Brain microvascular endothelial cell (primary cell): ENCODE measurements at places on chromosomes 7 and 10.
A peak's percentile ranks its signal among the peaks of the same experiment; 100 is the strongest.

- peak; percentile 48 for DNase-seq
Measured at GRCh38 chr10:101779544-101780186, 3.6 kb downstream of the NPM3 start.

- DNase-seq = peak; percentile 75
Measured at GRCh38 chr10:71998840-71999194, 34.6 kb downstream of the CHST3 start.

DNA sequence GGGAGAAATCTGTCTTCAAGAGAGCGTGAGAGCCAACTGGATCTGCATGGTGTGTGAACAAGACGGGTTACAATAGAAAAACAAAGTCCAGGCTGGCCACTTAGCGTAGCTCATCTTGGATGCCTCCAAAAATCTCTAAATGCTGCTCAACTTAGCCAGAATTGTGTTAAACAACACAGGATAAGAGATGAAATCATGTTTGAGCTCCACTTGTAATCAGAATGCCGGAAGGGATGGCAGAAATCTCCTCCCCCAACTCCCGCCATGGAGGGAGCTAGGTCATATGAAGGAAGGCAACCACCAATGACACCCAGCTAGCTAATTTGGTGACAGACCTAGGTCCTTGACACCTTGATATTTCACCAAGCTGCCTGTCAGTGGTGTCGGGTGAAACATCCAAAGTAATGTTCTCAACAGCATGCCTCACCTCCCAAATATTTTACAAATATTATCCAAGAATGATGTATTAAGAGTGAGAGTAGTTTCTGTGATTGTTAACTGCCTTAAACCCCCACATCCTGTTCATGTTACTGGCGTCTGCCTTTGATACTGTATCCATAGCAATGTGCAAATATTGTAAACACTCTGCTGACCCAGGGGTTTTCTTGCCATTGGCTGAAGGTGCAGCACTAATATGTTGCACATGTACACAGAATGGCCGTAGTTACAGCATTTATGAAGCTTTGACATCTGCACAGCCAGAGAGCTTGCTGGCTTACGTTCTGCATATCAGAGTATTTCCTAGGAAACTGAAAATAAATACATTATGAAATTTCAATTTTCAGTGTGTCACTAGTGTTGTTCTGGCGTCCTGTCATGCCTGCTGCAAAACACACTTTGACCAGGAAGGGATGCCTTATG lies 25.8 kb downstream of the TMEM254 start:
- DNase-seq = peak; percentile 74

DNA sequence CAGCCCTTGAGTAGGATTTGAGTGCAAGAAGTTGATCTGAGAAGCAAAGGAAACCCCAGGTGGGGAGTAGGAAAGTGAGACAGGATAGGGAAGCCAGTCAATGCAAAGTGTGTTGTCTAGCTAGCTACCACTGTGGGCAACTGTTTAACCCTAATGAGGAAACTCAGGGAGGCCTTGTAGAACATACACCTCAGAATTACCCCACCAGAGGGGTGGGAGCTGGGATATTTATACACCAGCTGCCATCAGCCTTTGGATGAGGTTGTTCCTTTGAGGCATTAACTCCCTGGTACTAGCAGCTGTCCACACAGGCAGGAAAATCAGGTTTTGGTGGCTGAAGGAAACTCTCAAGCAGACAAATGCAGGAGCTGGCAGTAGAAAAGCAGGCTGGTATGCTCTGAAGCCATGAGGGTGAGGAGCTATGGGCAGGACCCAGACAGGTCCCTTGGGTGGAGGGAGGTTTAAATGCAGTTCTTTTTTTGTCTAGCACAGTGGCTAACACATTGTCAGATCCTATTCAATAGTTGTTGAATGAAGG lies 60.1 kb upstream of the ARID5B start:
- no peak for DNase-seq

DNA sequence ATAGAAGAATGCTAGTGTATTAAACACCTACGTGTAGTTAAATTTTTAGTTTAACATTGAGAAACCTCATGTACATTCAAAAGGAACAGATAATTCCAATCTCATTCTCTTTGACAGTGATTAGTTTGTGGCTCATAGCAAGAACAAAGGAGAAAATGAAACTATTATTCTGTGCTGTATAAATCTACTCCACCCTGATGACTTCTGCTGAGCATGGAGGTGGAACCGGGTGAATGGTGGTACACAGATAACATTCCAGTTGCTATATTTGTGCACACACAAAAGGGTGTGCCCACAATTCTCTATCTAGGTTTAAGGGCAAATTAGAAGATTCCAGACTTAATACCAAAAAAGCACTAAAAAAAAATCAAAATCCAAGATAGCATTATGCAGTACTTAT lies 17.0 kb upstream of the RALA start:
- no peak for DNase-seq

DNA sequence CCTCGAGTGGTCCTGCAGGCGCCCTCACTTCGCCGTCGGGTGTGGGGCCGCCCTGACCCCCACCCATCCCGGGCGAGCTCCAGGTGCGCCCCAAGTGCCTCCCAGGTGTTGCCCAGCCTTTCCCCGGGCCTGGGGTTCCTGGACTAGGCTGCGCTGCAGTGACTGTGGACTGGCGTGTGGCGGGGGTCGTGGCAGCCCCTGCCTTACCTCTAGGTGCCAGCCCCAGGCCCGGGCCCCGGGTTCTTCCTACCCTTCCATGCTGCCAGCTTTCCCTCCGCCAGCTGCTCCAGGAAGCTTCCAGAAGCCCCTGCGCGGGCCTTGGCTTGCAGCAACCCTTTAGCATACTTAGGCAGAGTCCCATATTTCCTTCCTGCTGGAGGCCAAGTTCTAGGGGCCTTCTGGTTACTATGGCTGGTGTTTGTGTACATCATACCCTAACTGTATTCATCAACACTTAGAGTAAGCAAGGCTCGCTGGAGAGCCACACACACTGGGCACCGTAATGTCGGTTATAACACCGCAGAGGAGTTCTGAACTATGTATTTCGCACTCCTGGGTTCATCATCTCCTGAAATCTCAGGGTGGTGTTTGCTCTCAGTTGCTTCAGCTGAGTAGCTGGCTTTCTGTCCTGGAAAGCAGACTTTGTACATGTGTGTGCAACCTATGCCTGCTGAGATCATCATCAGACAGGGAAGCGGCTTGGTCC lies 471 bp downstream of the MGMT start:
- no peak for DNase-seq

DNA sequence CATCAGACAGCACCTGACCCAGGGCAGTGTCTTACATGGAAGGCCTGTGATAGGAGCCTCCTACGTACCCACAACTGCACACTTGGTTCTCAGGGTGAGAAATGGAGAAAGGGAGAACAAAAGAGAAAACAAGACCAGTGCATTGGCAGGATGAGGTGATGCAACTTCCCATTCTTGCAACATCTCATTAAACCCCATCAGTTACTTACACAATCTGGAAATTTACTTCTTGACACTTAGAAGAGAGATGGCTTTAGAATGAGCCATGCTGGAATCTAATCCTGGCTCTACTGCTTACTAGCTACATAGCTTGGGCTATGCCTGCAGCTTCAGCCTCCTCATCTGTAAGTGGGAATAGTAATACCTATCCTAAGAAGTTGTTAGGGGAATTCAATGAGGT lies 391.7 kb downstream of the KCNMA1 start:
- no peak for DNase-seq

DNA sequence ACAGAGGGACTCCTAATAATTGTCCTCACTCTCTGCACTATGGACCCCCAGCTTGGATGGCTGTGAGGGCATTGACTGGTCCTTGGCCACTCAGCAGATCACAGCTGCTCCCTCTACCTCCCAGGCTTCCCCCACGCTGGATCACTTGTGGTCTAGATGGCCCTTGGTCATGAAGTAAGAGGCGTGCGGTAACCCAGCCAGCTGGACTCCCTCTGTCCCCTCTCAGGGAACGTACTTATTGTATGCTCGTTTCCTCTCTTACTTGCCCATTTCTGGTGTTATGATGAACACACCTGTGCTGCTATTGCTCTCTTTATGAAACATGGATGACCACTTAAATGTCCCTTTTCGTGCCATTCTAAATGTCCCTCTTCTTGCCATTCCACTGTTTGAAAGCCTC lies 19.3 kb downstream of the ADAMTS14 start:
- DNase-seq = no peak

DNA sequence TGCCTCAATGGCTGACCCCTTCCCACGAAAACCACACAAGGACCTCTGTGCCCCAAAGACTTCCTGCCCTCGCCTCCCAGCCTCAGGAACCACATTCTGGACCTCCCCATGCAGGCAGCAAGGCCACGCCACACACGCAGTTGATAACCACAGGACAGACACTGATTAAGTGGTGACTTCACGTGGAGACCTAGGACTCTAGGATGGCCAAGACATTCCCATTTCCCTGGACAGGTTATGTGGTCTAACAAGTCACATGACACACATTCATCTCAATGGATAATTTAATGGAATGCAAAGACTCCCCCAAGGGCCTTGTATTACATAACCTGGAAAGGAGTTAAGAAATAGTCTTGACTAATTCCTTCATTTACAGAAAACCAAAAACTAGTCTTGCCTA lies 110.2 kb downstream of the LARP4B start:
- DNase-seq = no peak

DNA sequence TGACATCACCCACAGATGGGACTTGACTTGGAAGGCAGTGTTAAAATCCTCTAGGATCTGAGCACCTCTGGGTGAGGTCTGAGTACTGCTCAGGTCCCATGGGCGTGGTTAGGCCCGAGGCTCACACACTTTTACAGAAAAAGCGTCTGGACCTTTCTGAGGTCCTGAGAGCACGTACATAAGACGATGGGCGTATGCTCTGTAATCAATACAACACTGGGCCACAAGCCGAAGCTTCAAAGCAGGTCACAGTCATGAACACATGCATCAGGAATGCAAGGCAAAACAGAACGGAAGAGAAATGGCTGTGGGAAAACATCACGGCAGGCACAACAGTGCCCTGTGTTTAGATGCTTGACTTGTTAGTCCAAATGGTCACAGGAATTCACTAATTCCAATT lies 112.2 kb downstream of the LARP4B start:
- peak; percentile 78 for DNase-seq

- no peak for DNase-seq
Measured at GRCh38 chr7:22860337-22860736, 37.7 kb upstream of the TOMM7 start.

- DNase-seq = no peak
Measured at GRCh38 chr10:113283189-113283588, 269.7 kb upstream of the HABP2 start.

GRCh38 chr10:107474650-107475049 lies 310.1 kb upstream of the SORCS1 start:
- no peak for DNase-seq

GRCh38 chr7:3078514-3078913 lies 34.8 kb upstream of the CARD11 start:
- no peak for DNase-seq

- no peak for DNase-seq
Measured at GRCh38 chr10:99973190-99973589, 36.6 kb downstream of the DNMBP start.

GRCh38 chr10:49264177-49264677 lies 34.7 kb upstream of the C10orf71 start:
- no peak for DNase-seq

DNA sequence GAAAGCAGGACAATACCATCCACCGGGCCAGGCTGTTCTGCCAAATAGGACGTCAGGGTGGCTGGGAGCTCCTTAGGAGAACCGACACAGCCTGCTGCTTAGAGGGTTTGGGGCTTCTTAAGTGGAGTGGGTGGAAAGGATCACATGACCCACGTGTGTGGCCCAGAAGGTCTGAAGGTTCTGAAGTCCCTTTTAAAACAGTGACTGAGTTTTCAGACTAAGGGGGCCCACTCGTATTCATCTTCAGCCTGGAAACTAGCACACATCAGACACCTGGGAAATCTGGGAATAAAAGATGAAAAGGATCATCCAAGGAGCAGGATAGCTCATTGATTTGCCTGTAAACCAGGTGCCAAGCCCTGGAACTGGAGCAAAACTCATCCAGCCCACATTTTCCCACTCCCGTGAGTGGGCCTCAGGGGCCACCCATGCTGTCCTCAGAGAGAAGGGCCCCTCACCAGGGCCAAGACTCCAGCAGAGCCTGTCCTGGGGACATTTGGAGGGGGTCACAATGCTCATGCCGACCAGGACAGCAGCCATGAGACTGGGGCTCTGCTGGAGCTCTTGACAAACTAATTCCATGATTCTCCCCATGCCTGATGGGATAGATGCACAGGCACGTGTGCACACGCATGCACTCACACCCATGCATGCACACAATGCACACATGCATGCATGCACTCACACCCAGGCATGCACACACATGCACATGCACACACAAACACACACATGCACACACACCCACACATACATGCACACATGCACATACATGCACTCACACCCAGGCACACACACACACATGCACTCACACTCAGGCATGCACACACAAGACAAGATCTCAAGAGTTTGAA lies 168.8 kb upstream of the PPP2R2D start:
- no peak for DNase-seq

- DNase-seq = no peak
Measured at GRCh38 chr7:77528368-77528767, 8.7 kb upstream of the PTPN12 start.

GRCh38 chr7:116173051-116174028 lies 37.0 kb upstream of the TES start:
- DNase-seq = no peak

GRCh38 chr7:43480581-43480980 lies 102.3 kb upstream of the STK17A start:
- DNase-seq = peak; percentile 59

DNA sequence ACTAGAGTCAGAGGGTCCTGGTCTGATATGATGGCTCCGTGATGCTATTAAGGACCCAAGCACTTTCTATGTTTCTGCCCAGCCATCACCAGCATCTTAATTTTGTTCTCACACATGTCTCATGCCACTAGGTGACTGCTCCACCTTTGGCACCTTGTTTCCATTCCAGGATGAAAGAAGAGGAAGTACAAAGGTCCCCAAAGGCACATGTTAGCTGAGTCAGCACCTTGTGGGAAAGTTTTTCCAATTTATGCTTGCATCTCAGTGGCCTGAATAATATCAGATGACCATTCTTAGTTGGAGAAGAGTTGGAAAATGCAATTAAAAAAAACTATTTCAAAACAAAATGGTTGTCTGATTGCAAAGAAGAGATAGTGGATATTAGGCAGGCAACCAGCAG lies 341.0 kb upstream of the NPSR1 start:
- no peak for DNase-seq
